Naive thymus-derived CD4-positive, alpha-beta T cell (primary cell): ENCODE measurements at places on chromosomes 6 and 20. TPM values are rescaled to one million over a fixed set of nuclear protein-coding genes. Genes with fewer than 3 reads are reported as not detected.

GRCh38 chr6:170443151-170443662 lies 109.9 kb downstream of the PSMB1 start:
- no peak overlapping the region for H3K4me3 ChIP-seq
- H3K27me3 ChIP-seq = no peaks in the 10 kb centered on the region
- H3K36me3 ChIP-seq = no peaks in the 10 kb centered on the region
- no peak for DNase-seq
- H3K27ac ChIP-seq = no peak overlapping the region

DNA sequence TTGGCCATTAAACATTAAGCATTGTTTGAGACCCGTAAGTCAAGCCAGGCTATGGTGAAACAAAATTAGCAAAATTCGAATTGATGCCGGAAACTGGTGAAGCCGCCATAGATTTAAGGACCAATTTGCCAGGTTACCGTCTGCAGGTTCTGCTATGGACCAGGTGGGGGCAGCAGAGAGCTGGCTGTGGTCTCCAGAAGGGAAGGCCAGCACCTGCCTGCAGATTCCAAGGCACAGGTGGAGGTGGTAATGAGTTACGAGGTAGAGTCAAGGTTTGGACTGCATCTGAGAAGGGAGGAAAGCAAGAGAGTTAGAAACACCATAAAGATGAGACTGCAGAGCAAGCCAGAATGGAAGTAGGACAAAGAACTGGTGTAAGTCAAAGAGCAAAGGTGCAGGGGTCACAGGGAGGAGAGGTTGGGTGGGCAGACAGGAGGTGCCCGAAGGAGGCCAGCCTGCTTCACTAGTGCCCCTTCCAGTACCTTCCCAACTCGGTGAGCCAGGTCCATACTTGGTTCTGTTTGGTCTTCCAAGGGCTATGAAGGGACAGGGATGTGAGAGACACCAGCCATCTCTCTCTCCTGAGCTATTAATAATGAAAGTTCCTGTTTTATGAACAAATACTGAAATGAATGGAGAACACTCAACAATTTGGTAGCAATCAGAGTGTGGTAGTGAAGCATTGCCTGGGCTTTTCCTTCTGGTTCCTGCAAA lies 131.6 kb upstream of the ESR1 start:
- H3K27me3 ChIP-seq = no peaks in the 10 kb centered on the region
- no peak overlapping the region for H3K27ac ChIP-seq
- no peaks in the 10 kb centered on the region for H3K36me3 ChIP-seq
- no peaks in the 10 kb centered on the region for H3K4me1 ChIP-seq
- DNase-seq = peak; percentile 50

DNA sequence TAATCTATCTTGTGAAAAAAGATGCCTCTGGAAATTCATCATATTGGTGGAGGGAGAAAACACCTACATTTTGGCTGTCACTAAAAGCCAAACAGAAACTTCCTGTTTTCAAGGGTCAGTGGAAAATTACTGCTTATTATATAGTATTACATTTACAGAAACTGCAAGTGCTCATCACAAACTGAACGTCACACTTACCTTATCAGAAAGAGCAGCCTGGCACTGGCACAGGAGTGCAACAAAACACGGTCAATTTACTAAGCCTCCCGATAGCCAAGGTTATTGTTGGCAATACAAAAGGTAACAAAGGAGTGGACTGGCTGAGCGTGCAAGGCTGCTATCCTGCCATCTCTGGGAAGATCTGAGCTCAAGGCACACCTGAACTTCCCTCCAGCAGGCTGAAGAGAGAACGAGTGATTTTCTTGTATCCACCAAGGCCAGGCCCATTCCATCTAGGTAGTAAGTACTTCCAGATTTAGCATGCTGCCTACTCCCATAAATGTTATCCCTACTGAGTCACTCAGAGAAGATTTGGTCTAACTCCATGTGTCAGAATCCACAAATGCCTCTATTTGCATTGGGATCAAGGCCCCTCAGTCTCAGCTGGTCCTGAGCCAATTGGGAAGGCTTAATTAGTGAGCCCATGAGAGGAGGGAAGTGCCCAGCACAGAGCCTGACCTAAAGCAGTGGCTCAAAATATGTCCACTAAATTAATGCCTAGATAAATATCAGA lies 399.8 kb downstream of the BTBD9 start:
- H3K27ac ChIP-seq = no peak overlapping the region
- no peaks in the 10 kb centered on the region for H3K36me3 ChIP-seq
- DNase-seq = no peak
- no peaks in the 10 kb centered on the region for H3K4me1 ChIP-seq
- no peaks in the 10 kb centered on the region for H3K27me3 ChIP-seq

DNA sequence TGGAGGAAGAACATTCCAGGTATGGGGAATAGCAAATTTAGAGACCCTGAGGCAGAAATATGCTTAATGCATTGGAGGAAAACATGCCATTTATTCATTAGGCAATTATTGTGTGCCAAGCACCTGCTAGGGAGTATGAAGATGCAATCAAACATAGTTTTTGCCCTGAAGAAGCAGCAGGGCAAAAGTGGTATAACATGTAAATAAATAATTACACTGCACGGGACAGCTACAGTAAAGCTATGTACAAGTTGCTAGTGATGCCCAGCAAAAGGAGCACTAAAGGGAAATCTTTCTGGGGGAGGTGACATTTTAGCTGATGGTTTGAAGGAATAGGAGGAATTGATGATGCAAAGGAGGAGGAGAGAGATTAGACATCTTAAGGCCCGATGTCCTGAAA lies 624 bp upstream of the TJAP1 start:
- no peaks in the 10 kb centered on the region for H3K36me3 ChIP-seq
- H3K4me1 ChIP-seq = peaks cover 16% of the 10 kb centered on the region
- peak overlapping the region; percentile 83 for H3K4me3 ChIP-seq
- no peaks in the 10 kb centered on the region for H3K27me3 ChIP-seq
- peak overlapping the region; percentile 96 for H3K27ac ChIP-seq

DNA sequence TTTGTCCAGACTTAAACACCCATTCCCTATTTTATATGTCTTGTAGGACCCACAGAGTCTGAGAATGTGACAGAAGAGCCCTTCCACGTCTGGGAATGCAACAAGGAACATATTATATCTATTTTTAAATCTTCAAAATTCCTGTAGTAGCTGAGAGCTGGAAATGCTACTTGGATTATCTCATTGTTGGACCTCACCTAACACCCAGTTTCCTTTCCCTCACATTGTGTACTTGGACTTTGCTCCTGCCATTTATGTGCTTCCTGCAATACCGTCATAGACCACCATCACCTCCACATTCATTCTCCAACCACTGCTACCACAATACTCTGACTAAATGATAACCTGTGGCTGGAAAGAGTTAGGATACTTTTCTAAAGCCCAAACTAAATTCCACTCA lies 335.4 kb downstream of the COL12A1 start:
- no peaks in the 10 kb centered on the region for H3K36me3 ChIP-seq
- no peak overlapping the region for H3K27ac ChIP-seq
- DNase-seq = no peak
- H3K27me3 ChIP-seq = no peaks in the 10 kb centered on the region

DNA sequence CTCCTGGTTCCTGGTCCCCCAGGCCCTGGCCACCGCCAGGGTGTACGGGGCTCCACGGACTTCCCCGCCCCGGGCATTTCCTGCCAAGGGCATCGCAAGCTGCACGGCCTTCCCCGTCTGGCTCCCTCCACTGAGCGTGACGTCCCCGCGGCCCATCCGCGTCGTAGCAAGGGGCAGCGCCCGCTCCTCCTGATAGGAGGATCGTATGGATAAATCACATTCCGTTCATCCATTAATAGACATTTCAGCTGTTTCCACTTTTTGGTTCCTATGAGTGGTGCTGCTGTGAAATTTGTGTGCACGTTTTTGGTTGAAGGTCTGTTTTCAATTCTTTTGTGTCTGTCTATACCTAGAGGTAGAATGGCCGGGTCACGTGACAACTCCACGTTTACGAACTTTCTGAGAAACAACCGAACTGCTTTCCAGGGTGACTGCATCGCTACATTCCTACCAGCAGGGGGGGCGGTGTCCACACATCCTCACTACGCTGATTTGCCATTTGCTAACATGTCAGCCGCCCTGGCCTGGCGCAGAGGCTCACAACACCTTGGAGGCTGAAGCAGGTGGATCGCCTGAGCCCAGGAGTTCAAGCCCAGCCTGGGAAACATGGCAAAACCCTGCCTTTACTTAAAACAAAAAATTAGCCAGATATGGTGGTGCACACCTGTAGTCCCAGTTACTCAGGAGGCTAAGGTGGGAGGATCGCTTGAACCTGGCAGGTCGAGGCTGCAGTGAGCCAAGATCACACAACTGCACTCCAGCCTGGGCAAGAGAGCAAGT lies 37.7 kb downstream of the KCNQ2 start:
- no peaks in the 10 kb centered on the region for H3K36me3 ChIP-seq
- peak overlapping the region; percentile 49 for H3K27ac ChIP-seq
- DNase-seq = peak; percentile 77

GRCh38 chr6:68976260-68976659 lies 341.2 kb downstream of the ADGRB3 start:
- H3K4me1 ChIP-seq = no peaks in the 10 kb centered on the region
- no peak overlapping the region for H3K4me3 ChIP-seq
- no peaks in the 10 kb centered on the region for H3K27me3 ChIP-seq
- H3K36me3 ChIP-seq = no peaks in the 10 kb centered on the region
- H3K27ac ChIP-seq = no peak overlapping the region

DNA sequence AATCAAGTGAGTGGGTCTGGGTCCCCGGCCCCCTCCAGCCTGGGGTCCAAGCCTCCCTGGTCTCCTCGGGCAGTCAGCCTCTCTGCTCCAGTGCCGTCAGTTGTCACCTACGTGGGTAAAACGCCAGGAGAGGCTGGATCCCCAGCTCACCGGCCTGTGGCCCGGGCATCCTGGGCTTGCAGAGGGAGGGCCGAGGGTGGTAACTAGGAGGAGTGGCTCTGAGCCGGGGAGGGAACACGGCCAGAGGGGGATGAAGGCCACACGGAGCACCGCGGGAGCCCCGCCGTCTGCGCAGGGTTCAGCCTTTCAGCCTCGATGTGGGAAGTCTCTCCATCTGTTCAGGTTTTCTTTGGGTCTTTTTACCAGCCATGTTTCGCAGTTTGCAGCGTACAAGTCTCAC lies 29.5 kb upstream of the BHLHE23 start:
- no peaks in the 10 kb centered on the region for H3K27me3 ChIP-seq
- no peak overlapping the region for H3K4me3 ChIP-seq
- no peaks in the 10 kb centered on the region for H3K4me1 ChIP-seq
- H3K27ac ChIP-seq = no peak overlapping the region
- DNase-seq = no peak

GRCh38 chr20:6583134-6583738 lies 184.2 kb upstream of the BMP2 start:
- no peak for DNase-seq
- H3K4me1 ChIP-seq = no peaks in the 10 kb centered on the region
- H3K27ac ChIP-seq = no peak overlapping the region

DNA sequence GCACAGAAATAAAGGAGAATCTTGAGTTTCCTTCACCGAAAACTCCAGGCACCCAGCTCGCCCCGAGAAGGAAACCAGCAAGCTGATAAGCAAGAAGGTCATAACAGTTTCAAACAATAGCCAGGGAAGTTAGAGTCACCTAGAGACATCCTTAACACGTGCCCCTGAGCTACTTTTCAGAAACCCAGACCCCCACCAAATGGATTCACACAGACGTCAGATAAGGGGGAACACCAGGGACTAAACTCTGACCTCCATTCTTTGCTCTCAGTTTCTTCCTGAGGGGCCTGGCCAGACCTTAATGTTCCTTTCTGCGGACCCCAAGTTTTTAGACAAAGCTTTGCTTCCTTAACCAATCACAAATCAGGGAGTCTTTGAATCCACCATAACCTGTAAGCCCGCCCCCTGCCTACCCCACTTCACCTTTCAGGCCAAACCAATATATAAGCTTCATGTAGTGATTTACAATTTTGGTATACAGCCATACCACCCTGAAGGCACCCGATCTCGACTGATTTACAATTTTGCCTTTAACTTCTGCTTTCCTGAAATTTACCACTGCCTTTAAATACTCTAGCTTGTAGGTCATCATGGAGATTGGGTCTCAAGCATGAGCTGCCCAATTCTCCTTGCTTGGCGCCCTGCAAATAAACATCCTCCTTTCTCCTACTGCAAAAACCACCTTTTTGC lies 11.7 kb downstream of the SOD2 start:
- H3K27ac ChIP-seq = no peak overlapping the region
- H3K27me3 ChIP-seq = no peaks in the 10 kb centered on the region
- no peak overlapping the region for H3K4me3 ChIP-seq
- peaks cover 45% of the 10 kb centered on the region for H3K36me3 ChIP-seq
- no peak for DNase-seq
- H3K4me1 ChIP-seq = no peaks in the 10 kb centered on the region

- no peak for DNase-seq
- no peaks in the 10 kb centered on the region for H3K36me3 ChIP-seq
- peaks cover 72% of the 10 kb centered on the region for H3K4me1 ChIP-seq
- H3K27ac ChIP-seq = peak overlapping the region; percentile 99
- peak overlapping the region; percentile 78 for H3K4me3 ChIP-seq
- no peaks in the 10 kb centered on the region for H3K27me3 ChIP-seq
Observed at GRCh38 chr20:58310291-58310782, 822 bp downstream of the RAB22A start.

GRCh38 chr6:111530667-111531066 lies 47.6 kb upstream of the REV3L start:
- peaks cover 3% of the 10 kb centered on the region for H3K4me1 ChIP-seq
- H3K36me3 ChIP-seq = no peaks in the 10 kb centered on the region
- H3K4me3 ChIP-seq = no peak overlapping the region
- H3K27me3 ChIP-seq = no peaks in the 10 kb centered on the region

DNA sequence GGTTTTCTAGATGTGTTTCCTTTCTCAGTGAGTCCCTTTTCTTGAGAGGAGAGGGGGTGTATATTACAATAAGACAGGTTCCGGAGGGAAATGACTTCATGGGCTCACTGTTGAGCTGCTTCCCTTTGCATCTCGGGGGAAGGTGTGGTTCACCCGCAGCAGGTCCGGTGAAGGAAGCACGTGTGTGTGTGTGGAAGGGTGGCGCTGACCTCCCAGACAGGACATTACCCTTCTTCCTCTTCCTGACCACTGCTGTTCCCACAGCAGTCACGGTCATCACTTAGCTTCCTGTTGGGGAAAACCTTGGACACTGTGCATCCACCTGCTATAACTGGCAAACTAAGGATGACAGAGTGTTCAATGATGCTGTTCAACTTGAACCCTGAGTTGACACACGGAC lies 83.6 kb downstream of the PLEKHG1 start:
- no peak overlapping the region for H3K27ac ChIP-seq
- H3K27me3 ChIP-seq = no peaks in the 10 kb centered on the region
- no peaks in the 10 kb centered on the region for H3K4me1 ChIP-seq
- DNase-seq = no peak
- H3K36me3 ChIP-seq = no peaks in the 10 kb centered on the region

- DNase-seq = no peak
- no peak overlapping the region for H3K4me3 ChIP-seq
- no peaks in the 10 kb centered on the region for H3K27me3 ChIP-seq
- H3K4me1 ChIP-seq = no peaks in the 10 kb centered on the region
Observed at GRCh38 chr6:160022793-160023192, 53.9 kb downstream of the IGF2R start.

- no peak for DNase-seq
- no peaks in the 10 kb centered on the region for H3K4me1 ChIP-seq
- no peaks in the 10 kb centered on the region for H3K36me3 ChIP-seq
- H3K4me3 ChIP-seq = no peak overlapping the region
- no peak overlapping the region for H3K27ac ChIP-seq
- H3K27me3 ChIP-seq = no peaks in the 10 kb centered on the region
Observed at GRCh38 chr20:56730003-56730402, 100.9 kb downstream of the TFAP2C start.

Gene OXT
- total RNA-seq = not detected

Gene AKAP12
- 0.39 and 0.53 TPM in 2 replicates for total RNA-seq

Gene SIRPB2
- 0.30 TPM for total RNA-seq

Gene NKAIN2
- total RNA-seq = not detected

Gene SNX9
- total RNA-seq = 37.9 TPM

Gene HMGA1
- 94.5 TPM for total RNA-seq

Gene SLC17A1
- not detected for total RNA-seq

Gene SRMS
- total RNA-seq = not detected in 2 replicates

Gene CRISP3
- total RNA-seq = not detected

Gene HLA-DQA1
- 31.5 and 34.0 TPM in 2 replicates for total RNA-seq

Gene BPI
- not detected for total RNA-seq

Gene UQCC2
- total RNA-seq = 18.8 TPM

Gene EPPIN
- total RNA-seq = not detected
